ENCODE measurements at places on chromosomes 3 and 15. TPM values are rescaled to one million over a fixed set of nuclear protein-coding genes. Genes with fewer than 3 reads are reported as not detected.

The SI gene
- not detected for total RNA-seq

- H3K27me3 ChIP-seq, result no peaks in the 10 kb centered on the region
- no peaks in the 10 kb centered on the region for H3K4me1 ChIP-seq
- no peak overlapping the region for H3K27ac ChIP-seq
- DNase-seq, result no peak
Measured at GRCh38 chr3:103977417-103977816, 1389.3 kb upstream of the ALCAM start.

The ADGRG7 gene
- total RNA-seq, result not detected

DNA sequence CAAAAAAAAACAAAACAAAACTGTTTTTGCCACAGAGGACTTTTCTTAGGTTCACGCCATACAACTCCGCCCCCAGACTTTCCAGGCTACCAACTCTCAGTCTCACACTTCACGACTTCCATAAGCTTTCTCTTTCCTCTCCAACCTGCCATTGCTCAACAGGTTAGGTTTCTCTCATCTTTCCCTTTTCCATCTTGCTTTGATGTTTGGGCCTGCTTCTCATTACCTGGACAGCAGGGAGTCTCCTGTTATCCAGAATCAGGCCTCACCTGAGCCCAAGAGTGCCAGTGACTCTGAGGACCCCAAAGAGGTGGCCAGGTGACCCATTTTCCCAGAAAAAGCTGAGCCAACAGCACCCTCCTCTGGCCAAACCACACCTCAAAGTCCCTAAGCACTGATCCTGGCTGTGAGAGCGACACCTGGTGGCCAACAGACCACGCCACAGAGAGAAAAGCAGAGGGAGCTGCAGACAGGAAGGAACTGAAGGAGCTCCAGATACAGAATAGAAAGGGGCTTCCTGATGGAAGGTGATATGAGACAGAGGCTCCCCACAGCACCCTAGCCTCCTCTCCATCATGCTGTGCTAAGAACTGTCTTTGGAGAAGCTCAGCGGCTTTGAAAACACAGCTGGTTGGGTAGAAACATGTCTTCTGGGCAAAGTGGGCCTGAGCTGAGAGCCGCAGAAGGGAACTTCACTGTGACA, 4.0 kb downstream of the CCDC51 start:
- peaks cover 13% of the 10 kb centered on the region for H3K36me3 ChIP-seq
- peaks cover 9% of the 10 kb centered on the region for H3K4me1 ChIP-seq
- H3K27me3 ChIP-seq, result no peaks in the 10 kb centered on the region
- peak; percentile 88 for DNase-seq

DNA sequence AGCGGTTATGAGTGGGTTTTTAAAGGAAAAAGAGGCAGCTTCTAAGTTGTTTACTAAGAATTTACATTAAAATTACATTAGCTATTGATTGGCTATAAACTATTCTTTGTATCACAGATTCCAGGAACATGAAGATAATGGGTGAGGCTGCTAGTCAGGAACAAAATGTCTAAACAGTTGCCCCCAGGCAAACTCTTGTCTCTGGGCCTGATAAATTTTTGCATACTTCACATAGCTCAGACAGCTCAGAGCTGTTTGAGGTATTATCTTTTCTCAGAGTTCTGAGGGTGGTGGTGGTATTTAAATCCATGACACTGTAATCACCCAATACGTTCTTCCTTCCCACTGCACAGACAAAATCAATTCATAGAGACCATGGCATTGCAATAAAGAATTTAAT, 2.1 kb upstream of the HACD2 start:
- H3K27me3 ChIP-seq, result no peaks in the 10 kb centered on the region
- peaks cover 31% of the 10 kb centered on the region for H3K36me3 ChIP-seq
- no peak overlapping the region for H3K27ac ChIP-seq
- H3K4me3 ChIP-seq, result peak overlapping the region; percentile 85

DNA sequence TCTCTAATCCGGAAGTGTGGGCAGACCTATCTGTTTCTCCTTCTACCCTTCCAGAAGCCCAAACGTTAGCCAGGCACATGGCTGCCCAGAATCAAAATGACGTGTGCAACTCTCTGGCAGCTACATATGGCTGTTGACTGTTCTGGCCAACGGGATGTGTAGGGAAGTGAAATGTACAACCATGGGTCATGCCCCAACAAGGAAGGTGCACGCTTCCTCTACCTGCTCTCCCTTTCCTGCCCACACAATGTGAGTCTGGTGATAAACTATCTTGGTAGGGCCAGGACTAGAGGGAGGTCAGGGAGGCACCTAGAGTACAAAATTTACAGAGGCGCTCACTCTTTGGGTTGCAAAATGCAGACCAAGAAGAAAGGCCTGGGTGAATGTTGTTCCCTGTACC, 495.9 kb upstream of the PROK2 start:
- H3K4me1 ChIP-seq, result no peaks in the 10 kb centered on the region
- H3K27ac ChIP-seq, result no peak overlapping the region

The CAND2 gene
- 4.8 TPM for total RNA-seq

The CCR1 gene
- not detected for total RNA-seq

GRCh38 chr3:55795746-55796145, 308.6 kb upstream of the WNT5A start:
- H3K27ac ChIP-seq, result peak overlapping the region; percentile 93
- H3K36me3 ChIP-seq, result no peaks in the 10 kb centered on the region
- no peaks in the 10 kb centered on the region for H3K27me3 ChIP-seq

GRCh38 chr3:40290396-40290795, 19.1 kb upstream of the EIF1B start:
- H3K4me1 ChIP-seq, result no peaks in the 10 kb centered on the region
- H3K36me3 ChIP-seq, result no peaks in the 10 kb centered on the region
- 0 out of 2 replicates have a peak, but pooled peaks cover under 1% of the 10 kb centered on the region for H3K27me3 ChIP-seq
- no peak overlapping the region for H3K4me3 ChIP-seq
- no peak for DNase-seq
- no peak overlapping the region for H3K27ac ChIP-seq

The MESP2 gene
- total RNA-seq, result 1.3 TPM

- no peak overlapping the region for H3K27ac ChIP-seq
- H3K4me1 ChIP-seq, result 0 out of 2 replicates have a peak, but pooled peaks cover 13% of the 10 kb centered on the region
- H3K4me3 ChIP-seq, result no peak overlapping the region
Measured at GRCh38 chr3:119969759-119970158, 124.5 kb downstream of the GSK3B start.

The CCR9 gene
- not detected for total RNA-seq

DNA sequence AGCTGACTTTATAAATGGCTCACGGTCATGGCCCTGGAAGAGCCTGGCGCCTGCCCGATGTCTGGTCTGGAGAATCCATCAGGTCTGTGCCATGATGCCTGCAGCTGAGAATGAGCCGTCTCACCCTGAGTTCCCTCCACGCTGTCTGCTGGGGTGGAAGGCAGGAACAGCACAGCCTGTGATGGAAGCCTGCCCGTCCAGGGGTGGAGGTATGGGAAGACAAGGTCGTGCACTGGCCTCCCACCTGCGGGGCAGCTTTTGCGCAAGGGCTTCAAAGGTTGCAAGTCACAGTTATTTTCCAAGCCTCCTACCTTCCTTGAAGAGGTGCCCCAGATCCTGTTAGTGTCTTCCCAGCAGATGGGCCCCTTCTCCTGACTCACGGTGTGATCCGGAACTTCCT, 275.5 kb downstream of the FAM43A start:
- no peak overlapping the region for H3K4me3 ChIP-seq
- no peaks in the 10 kb centered on the region for H3K27me3 ChIP-seq
- H3K27ac ChIP-seq, result no peak overlapping the region
- H3K36me3 ChIP-seq, result no peaks in the 10 kb centered on the region
- H3K4me1 ChIP-seq, result no peaks in the 10 kb centered on the region
- DNase-seq, result no peak

DNA sequence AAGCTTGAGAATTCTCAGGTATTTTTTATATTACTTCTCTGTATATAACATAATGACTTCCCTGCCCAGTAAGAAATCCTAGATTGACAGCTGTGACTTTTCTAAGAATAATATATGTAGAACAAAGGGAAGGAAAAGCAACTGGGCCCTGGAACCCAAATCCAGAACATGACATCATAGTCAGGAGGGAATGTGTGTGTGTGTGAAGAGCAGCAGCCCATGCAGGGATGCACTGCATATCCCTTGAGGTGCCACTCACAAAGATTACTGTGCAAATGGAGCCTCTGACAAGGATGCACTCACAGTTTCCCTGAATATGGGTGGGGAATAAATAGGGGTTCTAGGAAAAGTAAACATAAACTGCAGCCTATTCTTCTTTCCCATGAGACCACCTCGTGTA, 279.5 kb downstream of the NEK10 start:
- H3K27ac ChIP-seq, result no peak overlapping the region
- no peak overlapping the region for H3K4me3 ChIP-seq
- no peaks in the 10 kb centered on the region for H3K36me3 ChIP-seq
- no peaks in the 10 kb centered on the region for H3K27me3 ChIP-seq

GRCh38 chr15:34341381-34342212, 1.3 kb downstream of the NOP10 start:
- peaks cover 34% of the 10 kb centered on the region for H3K4me1 ChIP-seq
- DNase-seq, result peak; percentile 59
- peak overlapping the region; percentile 85 for H3K4me3 ChIP-seq
- H3K36me3 ChIP-seq, result peaks cover 18% of the 10 kb centered on the region
- peak overlapping the region; percentile 88 for H3K27ac ChIP-seq
- H3K27me3 ChIP-seq, result no peaks in the 10 kb centered on the region

The ADAMTS7 gene
- 4.2 TPM for total RNA-seq

DNA sequence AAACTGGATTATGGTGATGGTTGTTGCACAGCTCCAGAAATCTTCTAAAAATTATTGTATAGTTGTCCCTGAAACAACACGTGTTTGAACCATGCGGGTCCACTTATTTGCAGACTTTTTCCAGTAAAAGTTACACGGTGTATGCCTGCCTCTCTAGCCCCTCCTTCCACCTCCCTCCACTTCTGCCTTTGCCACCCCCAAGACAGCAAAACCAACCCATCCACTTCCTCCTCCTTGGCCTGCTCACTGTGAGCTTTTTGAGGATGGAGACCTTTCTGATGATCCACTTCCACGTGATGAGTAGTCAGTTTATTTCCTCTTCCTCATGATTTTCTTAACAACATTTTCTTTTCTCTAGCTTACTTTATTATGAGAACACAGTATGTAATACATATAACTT, 5.4 kb downstream of the CYFIP1 start:
- H3K27ac ChIP-seq, result no peak overlapping the region
- H3K4me3 ChIP-seq, result no peak overlapping the region
- H3K4me1 ChIP-seq, result peaks cover 5% of the 10 kb centered on the region
- H3K36me3 ChIP-seq, result peaks cover 6% of the 10 kb centered on the region

The GHRL gene
- not detected for total RNA-seq

GRCh38 chr3:70815817-70816216, 503.4 kb upstream of the MDFIC2 start:
- H3K27ac ChIP-seq, result peak overlapping the region; percentile 31
- no peak overlapping the region for H3K4me3 ChIP-seq
- H3K36me3 ChIP-seq, result no peaks in the 10 kb centered on the region
- no peaks in the 10 kb centered on the region for H3K27me3 ChIP-seq
- peak; percentile 89 for DNase-seq

DNA sequence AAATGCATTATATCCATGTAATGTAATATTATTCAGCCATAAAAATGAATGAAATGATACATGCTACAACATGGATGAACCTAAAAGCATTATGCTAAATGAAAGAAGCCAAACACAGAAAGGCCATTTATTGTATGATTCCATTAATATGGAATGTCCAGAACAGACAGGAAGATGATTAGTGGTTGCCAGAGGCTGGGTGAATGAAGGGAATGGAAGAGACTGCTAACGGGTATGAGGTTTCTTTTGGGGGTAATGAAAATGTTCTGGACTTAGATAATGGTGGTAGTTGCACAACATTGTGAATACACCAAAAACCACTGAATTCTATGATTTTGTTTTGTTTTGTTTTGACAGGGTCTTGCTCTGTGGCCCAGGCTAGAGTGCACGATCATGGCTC, 61.6 kb upstream of the MAP4 start:
- no peak overlapping the region for H3K4me3 ChIP-seq
- H3K27ac ChIP-seq, result no peak overlapping the region
- peaks cover 19% of the 10 kb centered on the region for H3K36me3 ChIP-seq

The TRPM1 gene
- total RNA-seq, result not detected

The PLS1 gene
- 20.1 TPM for total RNA-seq

- no peak overlapping the region for H3K4me3 ChIP-seq
- no peaks in the 10 kb centered on the region for H3K27me3 ChIP-seq
- no peaks in the 10 kb centered on the region for H3K4me1 ChIP-seq
- H3K36me3 ChIP-seq, result peaks cover 6% of the 10 kb centered on the region
- H3K27ac ChIP-seq, result no peak overlapping the region
- peak; percentile 17 for DNase-seq
Measured at GRCh38 chr3:43512754-43513404, 108.9 kb downstream of the ANO10 start.

The SEMA3G gene
- 0.77 TPM for total RNA-seq

- H3K4me1 ChIP-seq, result no peaks in the 10 kb centered on the region
- no peak overlapping the region for H3K4me3 ChIP-seq
- H3K27ac ChIP-seq, result no peak overlapping the region
- no peaks in the 10 kb centered on the region for H3K27me3 ChIP-seq
Measured at GRCh38 chr15:75815811-75816719, 27.2 kb upstream of the UBE2Q2 start.
